ENCODE measurements at places on chromosomes 12 and 14.

DNA sequence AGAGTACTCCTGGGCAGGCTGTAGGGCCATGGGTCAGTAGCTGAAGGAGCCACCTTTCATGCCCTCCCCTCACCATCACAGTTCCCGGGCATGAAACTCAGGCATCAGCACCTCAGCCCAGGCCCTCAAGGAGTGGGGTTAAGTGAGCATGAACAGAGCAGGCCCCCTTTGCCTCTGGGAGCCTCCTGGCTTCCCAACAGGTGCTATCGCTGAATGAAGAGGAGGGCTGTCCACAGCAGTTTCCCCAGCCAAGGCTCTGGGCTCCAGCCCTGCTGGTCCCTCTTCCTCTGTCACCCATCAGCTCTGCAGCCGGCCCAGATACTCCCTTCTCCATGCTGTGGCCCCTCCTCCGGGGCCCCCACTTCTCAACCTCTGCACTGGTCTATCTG, 184.3 kb downstream of the ZFP36L1 start:
- no peak for DNase-seq

DNA sequence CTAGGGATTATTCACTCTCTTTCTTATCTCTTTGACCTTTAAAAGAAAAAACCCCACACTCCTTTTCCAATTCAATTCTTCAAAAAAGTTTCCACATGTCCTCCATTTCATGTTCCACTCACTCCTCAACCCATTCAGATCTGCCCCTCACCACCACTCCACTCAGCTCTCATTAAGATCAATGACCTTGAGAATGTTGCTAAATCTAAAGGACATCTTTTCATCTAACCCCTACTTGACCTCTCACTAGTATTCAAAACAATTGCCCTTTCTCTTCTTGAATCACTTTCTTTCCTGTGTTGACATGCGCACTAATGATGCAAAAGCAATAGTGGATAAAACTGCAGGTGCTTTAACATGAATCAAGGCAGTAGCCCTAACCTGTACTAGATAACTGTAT, 9.9 kb downstream of the HECTD1 start:
- DNase-seq = no peak

- no peak for DNase-seq
Measured at GRCh38 chr12:13957576-13957975, 23.8 kb downstream of the GRIN2B start.

- peak; percentile 91 for DNase-seq
Measured at GRCh38 chr12:122080149-122081082, 1.9 kb downstream of the MLXIP start.

Data from CD14-positive monocyte (primary cell).